Activated naive CD4-positive, alpha-beta T cell treated with anti-CD3 and anti-CD28 coated beads, Interleukin-2, amount 50 U/mL, for 16 hours (primary cell): ENCODE measurements at places on chromosomes 12 and 14.

DNA sequence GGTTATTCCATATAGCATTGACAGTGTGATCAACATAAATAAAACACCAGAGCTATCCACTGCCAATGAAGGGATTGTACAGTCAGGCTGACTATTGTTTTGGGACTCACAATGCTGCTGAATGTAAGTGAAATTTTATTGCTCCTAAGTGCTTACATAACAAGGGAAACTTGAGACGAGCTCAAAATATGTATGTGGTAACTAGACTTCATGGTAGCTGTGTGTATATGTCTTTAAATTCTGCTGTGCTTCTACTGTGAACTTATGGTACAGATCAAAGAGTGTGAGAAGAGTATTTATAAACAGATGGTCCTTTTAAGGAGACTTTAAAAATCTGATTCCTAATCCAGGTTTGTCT lies 6.9 kb downstream of the FLRT2 start:
- no peak for DNase-seq

- no peak for DNase-seq
Measured at GRCh38 chr12:131152587-131152986, 198.9 kb downstream of the ADGRD1 start.

DNA sequence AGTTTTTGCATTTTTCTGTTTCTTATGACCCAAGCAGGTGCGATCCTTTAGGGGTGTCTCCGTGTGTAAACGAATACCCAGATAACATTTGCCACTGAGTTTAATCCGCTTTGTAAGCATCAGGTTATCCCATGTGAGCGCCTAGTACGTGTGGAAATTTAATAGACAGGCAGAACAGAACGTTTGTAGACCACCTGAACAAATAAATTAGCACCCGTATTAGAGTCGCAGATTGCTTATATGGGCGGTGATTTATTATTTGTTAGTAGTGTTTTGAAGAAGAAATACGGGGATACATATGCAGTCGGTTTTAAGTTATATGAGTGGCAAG lies 325 bp downstream of the C12orf60 start:
- DNase-seq = no peak

DNA sequence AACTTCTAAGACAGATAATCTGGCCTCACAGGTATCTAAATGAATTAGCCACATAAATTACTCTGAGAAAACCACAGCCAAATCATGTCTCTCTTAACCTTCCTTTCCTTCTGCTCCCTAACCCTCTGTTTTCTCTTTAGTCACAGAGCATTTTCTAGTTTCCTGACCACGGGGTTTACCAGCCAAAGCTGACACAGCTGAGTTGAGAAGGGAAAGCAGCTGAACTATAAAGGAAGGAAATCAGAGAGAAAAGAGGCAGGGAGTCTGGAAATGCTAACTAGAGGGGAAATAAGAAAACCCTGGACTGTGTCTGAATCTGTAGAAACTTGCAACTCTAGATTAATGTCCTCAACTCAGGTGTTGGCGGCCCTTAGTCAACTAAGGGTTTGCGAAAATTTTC lies 24.4 kb downstream of the ANKS1B start:
- DNase-seq = no peak

DNA sequence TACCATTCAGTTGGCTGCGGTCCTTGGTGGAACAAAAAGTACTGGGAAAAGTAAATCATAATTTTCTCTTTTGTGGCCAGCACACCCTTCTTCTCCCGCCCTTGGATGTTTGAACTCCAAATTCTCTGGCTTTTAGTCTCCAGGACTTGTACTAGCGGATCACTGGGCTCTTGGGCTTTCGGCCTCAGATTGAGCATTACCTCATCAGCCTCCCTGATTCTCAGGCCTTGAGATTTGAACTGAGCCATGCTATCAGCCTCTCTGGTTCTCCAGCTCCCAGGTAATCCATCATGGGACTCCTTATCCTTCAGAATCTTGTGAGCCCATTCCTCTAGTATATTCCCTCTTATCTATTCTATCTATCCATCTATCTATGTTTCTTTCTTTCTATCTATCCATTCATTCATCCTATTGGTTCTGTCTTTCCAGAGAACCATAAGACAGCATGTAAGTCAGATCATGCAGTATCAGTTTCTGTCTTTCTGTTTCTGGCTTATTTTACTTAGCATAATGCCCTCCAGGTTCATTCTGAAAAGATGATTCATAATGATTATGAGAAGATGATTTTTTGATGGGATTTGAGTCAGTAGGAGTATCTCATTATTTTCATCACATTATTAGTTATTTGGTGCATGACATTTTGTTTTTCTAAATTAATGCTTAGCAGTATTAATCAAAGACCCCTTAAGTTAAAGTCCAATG lies 814.9 kb downstream of the LRFN5 start:
- DNase-seq = no peak

GRCh38 chr14:91358654-91359220 lies 58.9 kb downstream of the CCDC88C start:
- DNase-seq = no peak
